ENCODE measurements at places on chromosomes 2 and 18.
A peak's percentile ranks its signal among the peaks of the same experiment; 100 is the strongest.

GRCh38 chr2:66515743-66516142, 80.8 kb downstream of the MEIS1 start:
- DNase-seq = no peak

GRCh38 chr18:49690312-49690711, 123.0 kb downstream of the ACAA2 start:
- DNase-seq = no peak

GRCh38 chr2:235220331-235220730, 268.5 kb downstream of the SH3BP4 start:
- no peak for DNase-seq

DNA sequence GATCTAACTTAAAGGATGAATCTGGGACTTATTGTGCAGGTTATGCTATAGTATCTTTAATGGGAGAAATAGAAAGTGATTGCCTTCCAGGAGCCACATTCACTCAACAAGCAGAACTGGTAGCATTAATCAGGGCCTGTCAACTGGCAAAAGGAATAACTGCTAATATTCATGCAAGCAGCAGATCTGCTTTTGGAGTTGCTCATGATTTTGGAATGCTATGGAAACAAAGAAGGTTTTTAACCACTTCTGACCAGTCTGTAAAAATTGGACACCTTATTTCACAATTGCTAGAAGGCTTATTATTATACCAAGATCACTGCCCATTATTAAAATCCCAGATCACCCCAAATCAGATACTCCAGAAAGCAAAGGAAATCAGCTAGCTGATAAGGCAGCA, 200.4 kb downstream of the MREG start:
- DNase-seq = no peak

GRCh38 chr2:54100772-54101171, 14.6 kb upstream of the ACYP2 start:
- no peak for DNase-seq

DNA sequence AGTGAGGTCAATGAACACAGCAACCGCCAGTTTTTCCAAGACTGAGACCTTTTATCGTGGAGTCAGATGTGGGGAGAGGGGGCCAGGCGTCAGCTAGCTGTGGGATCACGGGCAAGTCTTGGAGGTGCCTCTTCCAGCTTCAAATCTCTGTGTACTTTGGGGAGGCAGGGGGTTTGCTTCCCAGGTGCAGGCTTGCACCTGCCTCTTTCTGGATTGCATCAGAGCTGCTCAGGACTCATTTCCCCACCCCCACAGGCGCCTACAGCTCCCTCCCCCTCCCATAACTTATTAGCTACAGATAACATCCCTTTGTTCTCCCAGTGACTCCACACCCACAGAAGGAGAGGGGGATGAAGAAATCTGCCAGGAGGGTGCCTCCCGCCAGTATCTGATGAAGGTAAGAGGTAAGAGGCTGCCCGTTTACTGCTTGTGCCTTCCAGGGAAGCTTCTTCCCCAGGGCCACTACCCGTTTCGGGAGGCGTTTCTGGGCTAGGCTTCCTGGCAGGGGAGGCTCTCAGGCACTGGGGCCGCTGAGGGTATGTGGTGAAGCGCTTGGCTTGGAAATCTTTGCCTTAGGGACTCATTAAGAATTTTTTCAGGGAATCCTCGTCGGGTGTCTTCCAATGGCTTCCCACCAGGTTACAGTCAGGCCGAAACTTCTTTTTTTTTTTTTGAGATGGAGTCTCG, 18.8 kb upstream of the MRPL33 start:
- DNase-seq = no peak

DNA sequence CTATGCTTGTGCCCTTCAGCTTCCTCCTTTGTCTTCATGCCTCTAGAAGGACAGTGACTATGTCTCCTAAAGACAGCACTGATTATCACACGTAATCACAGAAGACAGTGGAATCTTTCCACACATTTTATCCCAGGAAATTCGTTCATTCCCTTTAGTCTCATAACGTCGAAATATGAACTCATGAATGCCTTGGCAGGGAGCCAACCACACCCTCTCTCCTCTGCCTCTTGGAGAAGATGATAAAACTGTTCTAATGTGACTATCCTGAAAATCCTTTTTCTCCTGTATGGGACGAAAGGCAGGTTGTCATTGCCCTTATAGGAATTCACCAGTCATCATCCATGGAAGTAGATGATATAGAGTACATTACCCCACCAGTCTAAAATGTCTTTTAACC, 726.6 kb upstream of the FANCL start:
- no peak for DNase-seq

DNA sequence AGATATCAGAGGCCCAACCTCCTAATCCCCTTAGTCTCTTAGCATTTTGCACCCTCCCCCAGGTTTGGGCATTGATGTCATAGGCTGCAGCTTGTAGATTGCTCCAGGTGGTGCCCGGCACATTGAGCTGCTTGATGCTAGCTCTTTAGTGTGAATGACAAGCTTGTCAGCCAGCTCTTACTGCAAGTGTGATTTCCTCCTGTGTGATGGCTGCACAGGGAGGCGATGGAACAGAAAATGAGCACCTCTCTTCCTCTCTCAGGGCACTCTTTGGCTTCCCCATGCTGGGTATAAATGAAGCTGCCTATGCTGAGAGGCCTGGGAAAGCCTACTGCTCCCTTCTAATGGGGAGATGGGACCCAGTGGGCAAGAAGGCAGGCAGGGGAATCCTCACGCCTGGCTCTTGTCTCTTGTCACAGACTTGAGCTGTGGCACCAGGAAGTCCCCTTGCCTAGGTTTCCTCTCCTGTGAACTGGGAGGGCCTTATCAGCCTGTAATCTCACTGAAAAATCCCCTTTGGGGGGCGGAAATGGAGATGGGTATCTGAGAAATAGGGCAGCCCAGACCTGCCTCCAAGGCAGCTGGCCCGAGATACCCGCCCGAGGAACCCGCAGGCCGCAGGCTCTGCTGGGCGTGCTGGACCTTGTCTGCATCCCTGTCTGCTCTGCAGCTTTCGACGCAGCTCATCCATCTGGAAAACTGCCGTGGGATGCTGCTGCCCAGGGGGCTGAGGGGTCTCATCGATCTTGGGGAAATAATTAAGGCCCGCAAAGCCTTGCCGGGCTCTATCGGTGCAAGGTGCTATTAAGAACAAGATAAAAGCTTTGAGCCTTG, 163.5 kb upstream of the CXCR4 start:
- peak; percentile 35 for DNase-seq

- DNase-seq = no peak
These were observed 30.3 kb upstream of the SEC11C start for GRCh38 chr18:59109375-59109774.

DNA sequence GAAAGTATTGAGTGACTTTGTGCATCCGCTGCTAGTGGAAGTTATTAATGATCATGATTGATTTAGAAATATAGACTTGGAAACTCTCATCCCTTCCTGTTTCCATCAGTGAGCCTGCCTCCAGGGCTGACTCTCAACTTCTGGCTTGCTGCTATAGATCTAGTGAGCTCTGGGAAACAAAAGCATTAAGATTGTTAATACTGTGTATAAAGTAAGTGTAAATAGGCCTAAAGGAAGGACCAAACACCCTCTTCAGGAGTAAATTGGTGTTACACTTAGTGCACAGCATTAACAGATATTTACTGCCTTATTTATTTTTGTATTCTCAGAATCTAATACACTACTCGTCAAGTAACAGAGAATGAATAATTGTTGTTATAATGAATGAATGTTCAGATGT, 285.6 kb downstream of the THSD7B start:
- DNase-seq = no peak

- DNase-seq = no peak
These were observed 356.4 kb upstream of the GYPC start for GRCh38 chr2:126299469-126299976.

GRCh38 chr2:136118819-136119716, 1.1 kb upstream of the CXCR4 start:
- peak; percentile 71 for DNase-seq

DNA sequence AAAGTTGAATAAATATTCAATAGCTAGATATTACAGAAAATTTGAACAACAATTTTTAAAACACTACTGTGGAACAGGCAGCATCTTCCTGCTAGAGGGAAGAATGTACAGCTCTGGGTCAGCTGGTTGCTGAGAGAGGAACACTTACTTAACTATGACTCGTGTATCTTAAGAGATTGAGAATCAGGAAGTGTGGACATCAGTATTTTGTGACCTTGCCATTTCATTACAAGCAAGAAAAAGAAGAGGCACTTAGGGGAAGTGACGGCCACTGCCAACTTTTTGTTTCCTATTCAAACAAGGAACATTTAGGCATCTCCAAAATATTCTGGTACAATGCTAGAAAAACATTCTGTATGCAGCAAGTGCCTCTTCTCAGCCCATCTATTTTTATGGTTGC, 45.9 kb downstream of the ITPRID2 start:
- DNase-seq = no peak

DNA sequence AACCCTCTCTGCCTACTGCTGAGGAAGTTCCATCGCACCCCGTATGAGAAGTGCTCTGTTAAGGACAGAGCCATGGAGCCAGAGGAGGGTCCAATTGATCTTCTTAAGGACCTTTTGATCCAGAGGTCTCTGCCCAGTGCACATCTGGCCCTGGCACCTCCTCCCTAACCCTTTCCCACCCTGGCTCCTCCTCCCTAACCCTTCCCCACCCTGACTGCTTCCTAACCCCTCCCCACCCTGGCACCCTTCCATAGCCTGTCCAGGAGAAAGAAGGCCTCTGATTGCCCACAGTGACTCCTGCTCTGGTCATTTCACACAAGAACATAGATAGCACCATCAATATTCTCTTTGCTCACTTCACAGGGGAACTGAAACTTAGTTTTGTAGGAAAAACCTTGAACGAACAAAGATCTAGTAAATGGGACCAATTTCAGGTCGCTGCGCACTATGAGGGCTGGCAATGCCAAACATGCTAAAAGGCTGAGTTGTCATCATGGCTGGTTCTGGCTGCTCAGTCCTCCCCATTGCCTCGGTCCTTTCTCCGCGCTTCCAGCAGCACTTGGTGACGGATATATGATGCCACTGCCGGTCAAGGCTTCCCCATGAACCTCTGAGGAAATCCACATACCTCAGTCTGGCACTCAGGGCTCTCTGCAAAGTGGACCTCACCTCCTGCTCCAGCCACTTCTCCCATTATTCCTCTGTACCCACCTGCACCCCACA, 49.2 kb downstream of the PKDCC start:
- no peak for DNase-seq

GRCh38 chr2:162261032-162261945, 18.0 kb upstream of the FAP start:
- DNase-seq = no peak

- no peak for DNase-seq
These were observed 27.5 kb downstream of the TFCP2L1 start for GRCh38 chr2:121257480-121257840.

- DNase-seq = no peak
These were observed 36.3 kb downstream of the PREPL start for GRCh38 chr2:44324971-44325426.

DNA sequence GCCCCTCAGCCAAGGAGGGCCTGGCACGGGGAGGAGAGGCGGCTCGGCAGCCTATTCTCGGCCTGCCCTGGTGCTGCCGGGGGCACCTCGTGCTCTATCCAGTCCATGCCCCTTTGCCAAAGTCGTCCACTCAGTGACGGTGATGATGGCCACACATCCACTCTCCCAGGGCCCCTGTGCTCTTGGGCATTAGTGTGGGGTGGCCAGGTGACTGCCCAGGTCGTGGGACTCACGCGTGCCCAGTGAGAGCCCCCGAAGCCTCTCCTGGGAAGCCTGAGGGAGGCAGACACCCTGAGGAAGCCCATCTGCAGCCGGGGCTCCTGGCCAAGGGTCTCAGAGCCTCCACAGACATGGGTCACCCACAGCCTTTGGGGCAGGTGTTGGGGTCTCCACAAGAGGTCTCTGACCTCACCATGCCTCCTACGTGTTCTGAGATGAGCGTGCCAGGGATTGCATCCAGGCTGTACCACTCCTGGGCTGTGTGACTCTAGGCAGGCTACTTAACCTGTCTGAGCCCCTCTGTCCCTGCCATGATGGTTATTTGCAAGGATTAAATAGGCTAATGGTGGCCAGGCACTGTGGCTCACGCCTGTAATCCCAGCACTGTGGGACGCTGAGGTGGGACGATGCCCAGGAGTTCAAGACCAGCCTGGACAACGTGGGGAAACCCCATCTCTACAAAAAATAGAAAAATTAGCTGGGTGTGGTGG, 12.9 kb downstream of the RAMP1 start:
- no peak for DNase-seq

All from stimulated activated CD8-positive, alpha-beta memory T cell treated with anti-CD3 and anti-CD28 coated beads, Interleukin-12 subunit alpha, Interleukin-12 subunit beta, amount 100 ng/mL, for 1 hour (primary cell).